ENCODE measurements at places on chromosomes 2 and 18.

DNA sequence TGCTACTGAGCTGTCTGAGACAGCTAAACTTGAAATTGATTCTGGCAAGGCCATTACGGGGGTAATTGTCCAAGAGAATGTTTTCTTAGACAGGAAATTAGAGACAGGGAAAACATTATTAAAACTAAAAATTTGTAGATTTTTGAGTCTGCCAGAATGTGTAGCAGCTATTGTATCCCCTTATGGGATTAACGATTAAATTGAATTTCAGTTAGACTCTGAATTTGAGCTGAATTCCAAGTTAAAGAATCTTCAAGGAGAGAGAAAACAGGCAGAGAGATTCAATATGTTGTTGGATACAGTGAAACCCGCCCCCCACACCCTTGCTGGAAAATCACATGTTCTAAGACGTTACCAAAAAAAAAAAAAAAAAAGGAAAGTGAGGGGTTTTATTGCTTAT is 32.7 kb upstream of the CCDC68 start:
- no peak for DNase-seq

- no peak for DNase-seq
Observed at GRCh38 chr2:103459283-103459682, 697.5 kb downstream of the TMEM182 start.

DNA sequence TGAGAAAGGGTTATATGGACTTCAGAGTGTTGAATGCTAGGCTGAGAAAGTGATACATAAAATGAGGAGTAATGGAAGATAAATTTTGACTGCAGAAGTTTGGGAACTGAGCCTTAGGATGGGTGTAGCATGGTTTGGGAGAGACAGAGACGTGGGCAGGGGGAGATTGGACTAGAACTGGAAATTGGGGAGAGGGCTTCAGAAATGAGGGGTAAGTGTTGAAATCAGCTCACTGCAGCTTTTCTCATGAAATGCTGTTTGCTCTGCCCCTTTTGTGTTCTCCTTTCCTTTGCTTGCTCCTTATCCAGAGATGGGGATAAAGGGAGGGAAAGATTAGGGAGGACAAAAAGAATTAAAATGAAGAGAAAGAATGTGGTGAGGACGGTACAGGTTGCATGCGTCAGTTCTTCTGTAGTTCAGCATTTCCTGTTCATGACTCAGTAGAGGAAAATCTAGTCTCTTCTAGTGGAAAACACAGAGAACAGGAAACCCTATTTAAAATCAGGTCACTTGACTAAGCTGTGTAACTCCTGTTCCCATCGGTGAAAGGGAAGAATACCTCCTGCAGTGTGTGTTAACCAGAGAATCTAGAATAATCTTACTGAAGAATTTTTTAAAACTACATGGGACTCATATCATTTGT is 105.6 kb downstream of the CRIM1 start:
- no peak for DNase-seq

DNA sequence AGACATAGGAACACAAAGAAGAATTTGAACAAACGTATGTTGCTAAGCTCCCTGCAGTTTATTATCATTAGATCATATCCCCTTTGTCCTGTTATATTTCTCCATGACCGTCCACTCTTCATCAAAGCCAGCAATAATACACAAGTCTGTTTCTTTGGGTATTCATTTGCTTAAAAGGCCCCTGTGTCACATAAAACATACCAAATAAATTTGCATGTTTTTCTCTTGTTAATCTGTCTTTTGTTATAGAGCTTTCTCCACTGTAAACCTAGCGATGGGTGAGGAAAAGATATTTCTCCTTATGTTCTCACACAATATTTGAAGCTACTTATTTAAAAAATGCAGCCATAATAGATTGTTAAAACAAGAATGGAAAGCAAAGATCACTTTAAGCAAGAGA is 42.9 kb upstream of the REL start:
- DNase-seq: no peak

DNA sequence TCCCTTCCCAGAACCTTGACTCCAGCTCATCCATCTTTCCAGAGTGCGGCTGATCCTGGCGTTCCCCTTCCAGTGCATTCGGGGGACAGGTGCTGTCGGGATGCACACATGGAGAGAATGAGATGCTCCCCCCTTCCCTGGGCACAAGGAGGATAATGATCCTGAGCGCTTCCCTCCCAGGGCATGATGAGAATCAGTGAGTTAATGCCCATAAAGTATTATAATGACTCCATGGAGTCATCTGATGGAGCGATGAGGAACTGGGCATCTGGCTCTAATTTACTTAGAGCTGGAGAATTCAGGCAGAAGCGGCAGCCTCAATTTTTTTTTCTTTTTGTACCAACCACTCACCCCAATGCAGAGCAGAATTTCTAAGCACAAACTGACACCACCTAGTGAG is 79.6 kb upstream of the SKOR2 start:
- no peak for DNase-seq
